Suprapubic skin (tissue), 4 donors: ENCODE measurements at places on chromosomes 7 and 10. TPM values are rescaled to one million over a fixed set of nuclear protein-coding genes. Genes with fewer than 3 reads are reported as not detected.
A peak's percentile ranks its signal among the peaks of the same experiment; 100 is the strongest.

- no peak for DNase-seq
- peaks cover 81% of the 10 kb centered on the region for H3K4me1 ChIP-seq
- peak within 1 kb of the TSS; percentile 63 for H3K27ac ChIP-seq
- no peaks in the 10 kb centered on the region for H3K36me3 ChIP-seq
- H3K4me3 ChIP-seq: peak within 1 kb of the TSS; percentile 31
These were observed at the start of gene MMRN2 for GRCh38 chr10:86957471-86958115. Gene MMRN2 (minus strand): TSS chr10:86957615. CDS start chr10:86957541, 74 bp downstream.

GRCh38 chr7:38893061-38893460 lies 15.9 kb downstream of the VPS41 start:
- no peaks in the 10 kb centered on the region for H3K4me1 ChIP-seq
- no peaks in the 10 kb centered on the region for H3K27me3 ChIP-seq
- peaks cover 22% of the 10 kb centered on the region for H3K36me3 ChIP-seq
- DNase-seq: no peak
- H3K27ac ChIP-seq: no peak overlapping the region

GRCh38 chr10:97335188-97335619 lies 675 bp upstream of the FRAT2 start:
- DNase-seq: peak; percentile 67
- peak overlapping the region; percentile 90 for H3K4me3 ChIP-seq
- H3K27me3 ChIP-seq: no peaks in the 10 kb centered on the region
- peak overlapping the region; percentile 98 for H3K27ac ChIP-seq

CALCR gene
- total RNA-seq: not detected

DNA sequence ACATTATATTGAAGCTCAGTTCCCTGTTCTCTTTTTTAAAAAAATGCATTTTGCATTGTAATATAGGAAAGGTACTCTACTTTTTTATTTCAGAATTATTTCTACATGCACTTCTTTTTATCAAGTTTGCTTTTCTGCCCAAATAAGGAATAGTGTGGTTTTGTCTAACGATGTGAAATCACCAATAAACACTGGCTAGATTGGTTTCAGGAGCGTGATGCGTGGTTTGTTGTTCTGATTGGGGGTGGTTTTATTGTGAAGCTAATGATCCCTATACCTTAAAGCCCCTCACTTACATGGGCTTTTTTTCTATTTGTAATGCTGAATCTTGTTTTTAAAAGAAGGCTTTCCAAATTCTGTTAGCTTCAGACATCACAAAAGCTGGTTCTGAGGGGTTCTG lies 17.6 kb downstream of the ENTPD7 start:
- H3K27me3 ChIP-seq: no peaks in the 10 kb centered on the region
- H3K4me1 ChIP-seq: peaks cover 9% of the 10 kb centered on the region
- no peak overlapping the region for H3K27ac ChIP-seq
- H3K36me3 ChIP-seq: peaks cover 19% of the 10 kb centered on the region

MLXIPL gene
- 1.9 TPM for total RNA-seq

- H3K36me3 ChIP-seq: no peaks in the 10 kb centered on the region
- no peak overlapping the region for H3K27ac ChIP-seq
- DNase-seq: no peak
- no peak overlapping the region for H3K4me3 ChIP-seq
These were observed 76.8 kb upstream of the CARD11 start for GRCh38 chr7:3120513-3120912.

TET1 gene
- total RNA-seq: 3.2 TPM

GRCh38 chr10:99430116-99430450 lies 341 bp downstream of the GOT1 start:
- H3K36me3 ChIP-seq: peaks cover 11% of the 10 kb centered on the region
- H3K27ac ChIP-seq: peak overlapping the region; percentile 88
- no peaks in the 10 kb centered on the region for H3K27me3 ChIP-seq
- DNase-seq: no peak
- peaks cover 23% of the 10 kb centered on the region for H3K4me1 ChIP-seq

CFTR gene
- 4.0 TPM for total RNA-seq

DNA sequence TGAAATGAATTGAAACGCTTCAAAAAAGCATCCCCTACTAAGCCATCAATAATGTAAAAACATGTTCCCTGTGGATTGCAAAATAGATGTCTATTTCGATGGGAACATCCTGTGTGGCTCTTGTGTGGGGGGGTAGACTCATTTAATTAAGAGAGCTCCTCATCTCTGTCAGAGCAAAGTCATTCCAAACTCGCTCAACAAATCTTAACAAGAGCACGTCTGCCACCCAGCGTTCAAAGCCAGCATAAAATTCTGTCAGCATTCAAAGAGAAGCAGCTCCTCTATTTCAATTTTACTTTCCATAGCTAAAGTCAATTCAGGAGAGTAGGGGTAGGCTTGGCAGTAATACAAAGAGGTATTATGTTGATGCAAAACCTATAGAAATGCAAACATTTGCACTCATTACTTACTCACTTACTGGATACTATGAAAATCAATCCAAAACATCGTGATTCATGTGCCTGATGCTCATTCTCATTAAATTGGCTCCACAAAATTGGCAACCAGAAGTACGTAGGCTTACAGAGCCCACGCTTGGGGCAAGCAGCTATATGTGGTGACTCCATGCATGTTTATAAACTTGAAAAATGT lies 114.9 kb downstream of the IPMK start:
- H3K27ac ChIP-seq: no peak overlapping the region
- no peaks in the 10 kb centered on the region for H3K36me3 ChIP-seq

DNA sequence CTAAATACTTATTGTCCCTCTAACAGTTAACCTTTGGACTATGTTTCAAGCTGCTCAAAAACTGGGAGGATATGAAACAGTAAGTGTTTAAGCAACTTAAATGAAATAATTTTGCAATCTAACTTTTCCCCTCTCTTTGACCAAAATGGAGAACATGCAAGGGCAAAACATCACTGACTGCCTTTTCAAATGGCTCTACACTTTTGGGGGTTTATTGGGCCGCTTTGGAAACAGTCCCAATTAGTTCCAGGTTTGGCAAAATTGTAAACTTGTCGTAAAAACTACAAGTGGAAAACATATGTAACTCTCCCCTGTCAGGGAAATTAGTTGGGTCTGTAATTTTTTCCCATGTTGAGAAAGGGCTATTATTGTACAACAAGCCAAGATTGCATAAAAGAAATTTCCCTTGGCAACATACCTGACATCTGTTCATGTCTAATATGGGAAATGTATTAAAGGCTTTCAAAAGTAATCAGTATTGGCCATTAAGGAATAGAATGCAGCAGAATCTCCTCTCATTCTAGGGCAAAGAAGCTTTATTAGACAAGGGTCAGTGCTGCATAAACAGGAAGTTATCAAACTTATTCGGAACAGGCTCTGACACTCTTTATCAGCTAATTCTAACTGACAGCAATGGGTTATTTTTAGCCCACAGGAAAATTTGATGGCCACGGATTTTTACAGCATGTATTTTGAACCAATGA lies 157.9 kb downstream of the ARID5B start:
- H3K27ac ChIP-seq: peak overlapping the region; percentile 62
- DNase-seq: no peak
- H3K27me3 ChIP-seq: no peaks in the 10 kb centered on the region
- peaks cover 20% of the 10 kb centered on the region for H3K36me3 ChIP-seq

RNLS gene
- total RNA-seq: 19.7 TPM

GRCh38 chr7:51326656-51327286 lies 10.2 kb upstream of the COBL start:
- H3K4me3 ChIP-seq: no peak overlapping the region
- no peaks in the 10 kb centered on the region for H3K27me3 ChIP-seq
- no peak for DNase-seq
- peaks cover 10% of the 10 kb centered on the region for H3K4me1 ChIP-seq

DNA sequence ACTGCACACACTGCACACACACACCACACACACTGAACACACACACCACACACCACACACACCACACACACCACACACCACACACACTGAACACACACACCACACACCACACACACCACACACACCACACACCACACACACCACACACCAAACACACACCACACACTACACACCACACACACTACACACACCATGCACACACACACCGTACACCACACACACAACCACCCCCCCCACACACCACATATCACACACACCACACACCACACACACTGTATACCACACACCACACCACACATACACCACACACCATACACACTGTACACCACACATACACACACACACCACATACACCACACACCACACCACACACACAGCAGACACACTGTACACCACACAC lies 59.5 kb downstream of the FAM204A start:
- no peaks in the 10 kb centered on the region for H3K4me1 ChIP-seq
- no peak overlapping the region for H3K27ac ChIP-seq
- peaks cover 6% of the 10 kb centered on the region for H3K27me3 ChIP-seq
- H3K4me3 ChIP-seq: no peak overlapping the region

MBL2 gene
- not detected for total RNA-seq

DNA sequence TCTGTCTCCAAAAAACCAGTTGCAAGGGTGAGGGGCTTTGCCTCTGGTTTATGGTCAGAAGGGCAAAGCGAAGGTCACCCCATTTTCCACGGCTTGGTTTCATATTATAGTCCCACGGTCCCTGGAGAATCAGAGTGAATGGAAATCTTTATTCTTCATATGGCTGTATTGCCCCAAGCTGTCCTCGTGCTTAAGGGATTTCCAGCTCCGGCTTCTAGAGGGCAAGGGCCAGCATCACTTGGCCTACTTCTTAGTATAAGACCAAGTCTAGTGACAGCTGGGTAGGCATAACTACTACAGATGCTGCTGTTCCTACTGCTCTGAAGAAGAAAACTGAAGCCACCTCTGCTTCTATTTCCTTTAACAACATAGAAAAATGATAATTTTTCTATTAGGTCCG lies 63.2 kb downstream of the PARP12 start:
- no peaks in the 10 kb centered on the region for H3K4me1 ChIP-seq
- no peak for DNase-seq
- H3K27ac ChIP-seq: no peak overlapping the region
- H3K36me3 ChIP-seq: no peaks in the 10 kb centered on the region

NPY4R2 gene
- 1.3 TPM for total RNA-seq

- no peak for DNase-seq
- H3K4me1 ChIP-seq: no peaks in the 10 kb centered on the region
- H3K4me3 ChIP-seq: no peak overlapping the region
- no peaks in the 10 kb centered on the region for H3K27me3 ChIP-seq
These were observed 133.3 kb downstream of the EXOC4 start for GRCh38 chr7:133386205-133386604.

DNA sequence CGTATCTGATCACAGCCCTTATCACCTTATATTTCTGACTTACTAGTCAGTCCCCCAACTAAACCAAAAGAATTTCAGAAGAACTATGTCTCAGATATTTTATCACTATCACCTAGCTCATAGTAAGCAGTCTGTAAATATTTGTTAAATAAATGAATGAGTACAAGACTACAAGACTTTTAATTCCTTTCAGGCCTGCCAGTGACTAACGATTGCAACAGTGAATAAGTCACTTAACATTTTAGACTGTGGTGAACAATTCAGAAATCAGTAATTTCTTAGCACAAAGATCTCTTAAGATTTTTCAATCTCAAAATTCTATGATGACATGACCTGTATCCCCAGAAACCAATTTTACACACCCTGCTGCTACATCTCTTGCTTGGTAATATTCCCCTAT lies 162.2 kb downstream of the IMMP2L start:
- no peaks in the 10 kb centered on the region for H3K4me1 ChIP-seq
- no peak overlapping the region for H3K4me3 ChIP-seq
- DNase-seq: no peak
- no peak overlapping the region for H3K27ac ChIP-seq

DNA sequence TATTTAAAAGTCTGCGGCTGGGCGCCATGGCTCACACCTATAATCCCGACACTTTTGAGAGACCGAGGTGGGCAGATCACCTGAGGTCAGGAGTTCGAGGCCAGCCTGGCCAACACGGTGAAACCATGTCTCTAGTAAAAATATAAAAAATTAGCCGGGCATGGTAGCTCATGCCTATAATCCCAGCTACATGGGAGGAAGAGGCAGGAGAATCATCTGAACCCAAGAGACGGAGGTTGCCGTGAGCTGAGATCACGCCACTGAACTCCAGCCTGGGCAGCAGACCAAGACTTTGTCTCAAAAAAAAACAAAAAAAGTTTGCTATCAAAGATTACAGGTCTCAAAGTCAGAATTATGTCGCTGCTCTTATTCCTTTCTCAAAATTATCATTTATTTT lies 55.5 kb downstream of the HIBADH start:
- peaks cover 8% of the 10 kb centered on the region for H3K4me1 ChIP-seq
- no peaks in the 10 kb centered on the region for H3K36me3 ChIP-seq
- DNase-seq: no peak
- H3K27ac ChIP-seq: no peak overlapping the region
- H3K27me3 ChIP-seq: no peaks in the 10 kb centered on the region
- H3K4me3 ChIP-seq: no peak overlapping the region

DNA sequence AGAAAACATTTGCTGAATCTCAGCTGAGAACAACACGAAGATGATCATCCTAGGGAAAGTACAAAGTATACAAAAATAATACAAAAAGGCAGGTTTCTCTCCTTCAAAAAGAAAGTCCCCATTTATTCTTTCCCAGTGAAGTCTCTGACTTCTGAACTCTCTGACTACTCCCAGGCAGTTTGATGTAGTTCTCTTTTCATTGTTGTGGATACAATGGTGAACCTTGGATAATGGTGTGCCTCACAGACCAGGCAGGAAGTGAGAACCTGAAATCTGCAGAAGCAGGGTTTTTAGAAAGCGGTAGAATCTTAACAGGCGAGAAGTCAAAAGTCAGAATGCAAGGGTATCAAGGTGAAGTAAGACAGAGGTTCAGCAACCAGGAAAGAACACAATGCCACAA lies 150.8 kb upstream of the NRP1 start:
- H3K4me1 ChIP-seq: peaks cover 3% of the 10 kb centered on the region
- no peaks in the 10 kb centered on the region for H3K36me3 ChIP-seq
- no peak overlapping the region for H3K4me3 ChIP-seq
- H3K27me3 ChIP-seq: no peaks in the 10 kb centered on the region

- H3K27ac ChIP-seq: no peak overlapping the region
- peaks cover 26% of the 10 kb centered on the region for H3K27me3 ChIP-seq
These were observed 31.6 kb upstream of the LEP start for GRCh38 chr7:128209229-128210035.

IFRD1 gene
- total RNA-seq: 30.7 TPM

- no peak overlapping the region for H3K4me3 ChIP-seq
- H3K27ac ChIP-seq: peak overlapping the region; percentile 16
- H3K4me1 ChIP-seq: peaks cover 26% of the 10 kb centered on the region
- H3K27me3 ChIP-seq: no peaks in the 10 kb centered on the region
- H3K36me3 ChIP-seq: no peaks in the 10 kb centered on the region
These were observed 167.5 kb upstream of the HABP2 start for GRCh38 chr10:113385021-113385999.

NPTX2 gene
- 4.3 TPM for total RNA-seq

- DNase-seq: no peak
- H3K27ac ChIP-seq: no peak overlapping the region
- H3K36me3 ChIP-seq: no peaks in the 10 kb centered on the region
- H3K4me3 ChIP-seq: no peak overlapping the region
- no peaks in the 10 kb centered on the region for H3K4me1 ChIP-seq
These were observed 14.6 kb downstream of the SFRP4 start for GRCh38 chr7:37901890-37902524.

GRCh38 chr10:117410557-117410956 lies 35.3 kb upstream of the PDZD8 start:
- H3K4me1 ChIP-seq: peaks cover 9% of the 10 kb centered on the region
- H3K27ac ChIP-seq: no peak overlapping the region
- H3K4me3 ChIP-seq: no peak overlapping the region
- no peak for DNase-seq
- no peaks in the 10 kb centered on the region for H3K36me3 ChIP-seq
